Right atrium auricular region (tissue), 2 donors: ENCODE measurements at places on chromosomes 1 and 21. TPM values are rescaled to one million over a fixed set of nuclear protein-coding genes. Genes with fewer than 3 reads are reported as not detected.

Gene HSF2BP
- total RNA-seq: 0.67 TPM

Gene GABRD
- not detected for total RNA-seq

Gene SYTL1
- 1.3 TPM for total RNA-seq

Gene ARHGEF16
- 1.5 TPM for total RNA-seq

Gene DCST2
- not detected for total RNA-seq

Gene GUCA2B
- not detected for total RNA-seq

Gene USH2A
- total RNA-seq: 2.4 TPM

Gene TGFB2
- 8.7 TPM for total RNA-seq

Gene SPRR1A
- not detected for total RNA-seq

Gene KIF21B
- total RNA-seq: 0.48 TPM

Gene AGTRAP
- total RNA-seq: 20.8 TPM

Gene OR2M3
- total RNA-seq: not detected

Gene ALDH4A1
- 22.6 TPM for total RNA-seq

Gene IARS2
- total RNA-seq: 44.2 TPM

Gene HMCN1
- 14.8 TPM for total RNA-seq

Gene RER1
- total RNA-seq: 38.8 TPM

Gene S100A14
- total RNA-seq: 0.55 TPM

Gene S100A4
- 156 TPM for total RNA-seq

Gene GBP5
- total RNA-seq: 0.37 TPM

Gene RSBN1
- 9.6 TPM for total RNA-seq

Gene SNAP47
- total RNA-seq: 102 TPM

Gene ITLN2
- 2.0 TPM for total RNA-seq

Gene CD48
- total RNA-seq: 1.2 TPM

Gene NFASC
- 45.9 TPM for total RNA-seq

Gene ZMPSTE24
- 43.2 TPM for total RNA-seq

Gene ACTN2
- 595 TPM for total RNA-seq

Gene SPRR2F
- total RNA-seq: not detected

Gene ZBTB7B
- 30.3 TPM for total RNA-seq

Gene PIAS3
- total RNA-seq: 18.0 TPM

Gene AGT
- total RNA-seq: 86.3 TPM

Gene CYP4Z1
- total RNA-seq: not detected

Gene CRYAA
- total RNA-seq: not detected

Gene KHDC4
- 13.4 TPM for total RNA-seq

Gene CHI3L2
- 0.52 TPM for total RNA-seq

Gene KIRREL1
- 21.9 TPM for total RNA-seq

Gene GPR157
- 13.0 TPM for total RNA-seq

Gene C1orf146
- not detected for total RNA-seq

Gene TDRD10
- 0.85 TPM for total RNA-seq

Gene TFAP2E
- total RNA-seq: not detected

Gene CA6
- not detected for total RNA-seq
